ENCODE measurements at places on chromosomes 2 and 18. TPM values are rescaled to one million over a fixed set of nuclear protein-coding genes. Genes with fewer than 3 reads are reported as not detected.

Gene TOGARAM2
- total RNA-seq, result 9.6 TPM

Gene MRPS5
- 82.3 TPM for total RNA-seq

Gene SIX3
- not detected for total RNA-seq

Gene ARHGAP28
- not detected for total RNA-seq

Gene CDK15
- total RNA-seq, result not detected

Gene TUBA3D
- not detected for total RNA-seq

Gene VSNL1
- total RNA-seq, result not detected

Gene NAT8
- total RNA-seq, result not detected

Gene TSPYL6
- not detected for total RNA-seq

Gene KCNK3
- total RNA-seq, result not detected

Gene DPYSL5
- total RNA-seq, result not detected

Gene CAPN13
- not detected for total RNA-seq

Gene CAVIN2
- not detected for total RNA-seq

Gene DIS3L2
- total RNA-seq, result 20.5 TPM

Gene ELOA2
- not detected for total RNA-seq

Gene ST6GAL2
- not detected for total RNA-seq

Gene LIMS4
- total RNA-seq, result 3.1 TPM

Gene FHOD3
- not detected for total RNA-seq

Gene CYP1B1
- total RNA-seq, result 4.3 TPM

Gene DPP4
- total RNA-seq, result 30.7 TPM

Gene CRYGD
- not detected for total RNA-seq

Gene ITSN2
- total RNA-seq, result 60.4 TPM

Gene NEU4
- total RNA-seq, result 0.31 TPM

Gene CRYBA2
- total RNA-seq, result not detected

Gene BUB1
- 90.8 TPM for total RNA-seq

Data from activated CD4-positive, alpha-beta memory T cell treated with anti-CD3 and anti-CD28 coated beads for 36 hours (primary cell).